ENCODE measurements at places on chromosomes 7 and 10.

- DNase-seq, result no peak
Observed at GRCh38 chr10:45450866-45451265, 76.8 kb downstream of the ALOX5 start.

- no peak for DNase-seq
Observed at GRCh38 chr10:33216661-33217427, 117.6 kb downstream of the NRP1 start.

DNA sequence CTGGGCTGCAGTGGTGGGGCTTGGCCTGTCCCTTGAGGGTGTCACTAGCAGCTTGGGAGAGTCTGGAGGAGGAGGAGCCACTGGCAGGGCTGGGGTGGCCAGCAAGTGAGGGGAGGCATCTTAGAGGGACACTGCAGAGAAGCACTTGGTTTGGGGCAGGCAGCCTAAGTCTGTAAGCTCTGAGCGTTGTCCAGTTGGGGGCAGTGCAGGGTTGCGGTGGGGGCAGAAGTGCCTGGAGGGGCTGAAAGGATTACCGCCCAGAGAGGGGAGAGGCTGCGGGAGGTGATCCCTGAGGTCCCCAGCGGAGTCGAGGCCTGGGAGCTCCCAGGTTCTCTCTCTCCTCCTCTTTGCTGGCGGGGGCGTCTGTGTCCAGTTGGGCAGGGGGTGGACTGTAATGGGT lies 7.4 kb downstream of the ADCYAP1R1 start:
- peak; percentile 52 for DNase-seq

GRCh38 chr7:141074162-141074991 lies 513 bp downstream of the TMEM178B start:
- DNase-seq, result peak; percentile 67

DNA sequence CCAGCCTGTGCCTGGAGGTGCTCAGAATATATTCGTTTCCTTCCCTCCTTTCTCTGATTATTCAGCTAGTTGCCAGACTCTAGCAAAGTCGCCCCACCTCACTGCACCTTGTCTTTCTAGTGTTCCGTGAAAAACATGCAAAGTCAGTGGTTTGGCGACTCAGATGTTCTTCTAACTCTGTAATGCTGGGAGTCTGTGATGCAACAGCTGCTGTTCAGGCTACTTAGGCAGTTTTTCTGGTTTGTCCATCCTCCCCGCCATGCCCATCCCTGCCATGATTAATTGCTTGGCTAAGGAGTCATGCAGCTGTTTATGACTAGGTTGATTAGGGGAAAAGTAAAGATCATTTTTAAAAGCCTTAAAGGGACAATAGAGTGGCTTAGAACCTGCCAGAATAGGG lies 99.4 kb downstream of the MTPN start:
- DNase-seq, result no peak

DNA sequence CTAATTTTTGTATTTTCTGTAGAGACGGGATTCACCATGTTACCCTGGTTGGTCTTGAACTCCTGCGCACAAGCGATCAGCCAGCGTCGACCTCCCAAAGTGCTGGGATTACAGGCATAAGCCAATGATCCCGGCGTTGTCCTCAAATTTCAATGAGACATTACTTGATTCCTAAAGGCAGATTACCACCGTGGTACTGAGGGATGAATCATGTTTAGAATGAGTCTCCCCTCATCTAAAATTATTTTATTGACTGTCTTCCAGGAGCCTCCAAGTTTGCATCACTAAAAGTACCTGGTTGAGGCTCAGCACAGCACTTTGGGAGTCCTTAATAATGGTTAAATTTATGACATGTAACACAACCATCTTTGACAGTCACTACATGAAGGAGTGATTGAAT lies 142.2 kb upstream of the AKR1E2 start:
- DNase-seq, result no peak

- DNase-seq, result no peak
Observed at GRCh38 chr10:112203328-112204076, 19.9 kb upstream of the GPAM start.

GRCh38 chr7:15491361-15491760 lies 70.5 kb downstream of the AGMO start:
- DNase-seq, result no peak

- no peak for DNase-seq
Observed at GRCh38 chr10:71124921-71125748, 87.2 kb upstream of the UNC5B start.

GRCh38 chr10:35378541-35379210 lies 42.4 kb downstream of the CCNY start:
- DNase-seq, result no peak

DNA sequence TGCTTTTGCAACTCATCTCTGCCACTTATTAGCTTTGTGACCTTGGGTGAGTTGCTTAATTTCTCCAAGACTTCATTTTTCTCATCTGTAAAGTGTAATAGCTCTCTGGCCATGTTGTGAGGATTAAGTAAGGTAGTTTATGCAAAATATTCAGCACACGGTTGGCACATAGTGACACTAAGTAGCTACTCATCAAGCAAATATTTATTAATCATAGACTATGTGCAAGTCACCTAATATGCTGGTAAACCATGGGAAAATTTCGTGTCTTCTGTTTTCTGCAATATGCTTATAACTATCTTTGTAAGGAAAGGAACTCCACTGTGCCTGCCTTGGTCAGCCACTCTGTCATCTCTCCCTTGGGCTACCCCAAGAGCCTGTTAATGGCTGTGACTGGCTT lies 50.3 kb upstream of the EGR2 start:
- DNase-seq, result no peak

DNA sequence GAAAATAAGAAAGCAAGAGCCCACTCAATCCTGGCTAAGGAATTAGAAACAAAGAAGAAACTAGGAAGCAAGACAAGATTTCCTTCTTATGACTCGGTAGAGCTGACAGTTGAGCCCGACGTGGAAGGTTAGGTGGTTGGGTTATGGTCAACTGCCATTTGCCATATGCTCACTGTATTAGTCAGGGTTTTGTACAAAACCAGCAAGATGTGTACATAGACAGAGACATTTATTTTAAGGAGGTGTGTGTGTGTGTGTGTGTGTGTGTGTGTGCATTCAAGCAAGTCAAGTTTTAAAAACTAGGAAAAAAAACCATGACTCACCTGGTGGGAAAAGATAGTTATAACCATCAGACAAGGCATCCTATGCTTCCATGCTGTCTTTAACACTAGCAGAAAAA lies 158.5 kb downstream of the VPS50 start:
- DNase-seq, result no peak

DNA sequence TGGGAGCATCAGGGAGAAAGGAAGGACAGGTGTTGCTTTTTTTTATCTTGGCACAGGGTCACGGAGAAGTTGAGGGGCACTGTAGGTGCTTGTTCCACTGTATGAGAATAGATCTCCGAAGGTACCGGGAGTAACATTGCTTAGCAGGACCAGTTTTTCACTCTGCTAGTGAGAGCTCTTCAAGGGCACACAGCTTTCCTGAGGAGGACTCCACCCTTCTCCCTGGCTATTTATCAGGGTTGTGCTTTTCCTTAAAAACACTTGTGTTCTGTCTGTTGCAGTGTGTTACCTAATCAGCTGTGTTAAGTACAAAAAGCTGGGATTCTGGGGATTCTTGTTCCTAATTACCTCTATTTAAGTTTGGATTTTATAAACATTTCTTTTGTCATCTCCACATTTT lies 160.5 kb downstream of the SND1 start:
- no peak for DNase-seq

GRCh38 chr10:116183733-116184511 lies 89.1 kb downstream of the GFRA1 start:
- no peak for DNase-seq

DNA sequence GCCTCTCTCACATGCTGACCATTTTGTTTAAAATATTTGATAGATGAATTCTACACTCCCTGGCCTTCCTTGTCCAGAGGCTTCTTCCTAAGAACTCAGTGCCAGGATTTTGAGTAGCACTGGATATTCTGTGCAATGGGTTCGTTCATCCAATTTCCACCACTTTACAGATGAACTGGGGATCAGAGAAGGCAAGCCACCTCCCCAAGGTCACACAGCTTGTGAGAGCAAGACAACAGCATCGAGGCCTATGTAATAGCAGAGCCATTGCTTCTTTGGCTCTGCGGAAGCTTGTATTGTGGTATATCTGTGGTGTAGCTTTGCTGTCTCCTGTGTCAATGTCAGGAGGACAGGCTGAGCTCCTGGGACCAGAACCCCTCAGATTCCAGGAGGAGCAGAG lies 140.9 kb downstream of the PLPP4 start:
- no peak for DNase-seq

GRCh38 chr10:11270858-11271179 lies 253.1 kb downstream of the CELF2 start:
- DNase-seq, result no peak

GRCh38 chr10:133336118-133336576 lies 549 bp downstream of the CALY start:
- DNase-seq, result peak; percentile 41

- DNase-seq, result no peak
Observed at GRCh38 chr7:1690359-1690958, 20.4 kb downstream of the ELFN1 start.

- DNase-seq, result no peak
Observed at GRCh38 chr7:27111042-27111750, 8.7 kb upstream of the HOXA2 start.

GRCh38 chr7:33829536-33829935 lies 75.8 kb upstream of the BMPER start:
- DNase-seq, result no peak

- DNase-seq, result no peak
Observed at GRCh38 chr7:131326576-131326975, 1.1 kb upstream of the MKLN1 start.

GRCh38 chr10:75450644-75451640 lies 19.5 kb downstream of the LRMDA start:
- DNase-seq, result no peak

DNA sequence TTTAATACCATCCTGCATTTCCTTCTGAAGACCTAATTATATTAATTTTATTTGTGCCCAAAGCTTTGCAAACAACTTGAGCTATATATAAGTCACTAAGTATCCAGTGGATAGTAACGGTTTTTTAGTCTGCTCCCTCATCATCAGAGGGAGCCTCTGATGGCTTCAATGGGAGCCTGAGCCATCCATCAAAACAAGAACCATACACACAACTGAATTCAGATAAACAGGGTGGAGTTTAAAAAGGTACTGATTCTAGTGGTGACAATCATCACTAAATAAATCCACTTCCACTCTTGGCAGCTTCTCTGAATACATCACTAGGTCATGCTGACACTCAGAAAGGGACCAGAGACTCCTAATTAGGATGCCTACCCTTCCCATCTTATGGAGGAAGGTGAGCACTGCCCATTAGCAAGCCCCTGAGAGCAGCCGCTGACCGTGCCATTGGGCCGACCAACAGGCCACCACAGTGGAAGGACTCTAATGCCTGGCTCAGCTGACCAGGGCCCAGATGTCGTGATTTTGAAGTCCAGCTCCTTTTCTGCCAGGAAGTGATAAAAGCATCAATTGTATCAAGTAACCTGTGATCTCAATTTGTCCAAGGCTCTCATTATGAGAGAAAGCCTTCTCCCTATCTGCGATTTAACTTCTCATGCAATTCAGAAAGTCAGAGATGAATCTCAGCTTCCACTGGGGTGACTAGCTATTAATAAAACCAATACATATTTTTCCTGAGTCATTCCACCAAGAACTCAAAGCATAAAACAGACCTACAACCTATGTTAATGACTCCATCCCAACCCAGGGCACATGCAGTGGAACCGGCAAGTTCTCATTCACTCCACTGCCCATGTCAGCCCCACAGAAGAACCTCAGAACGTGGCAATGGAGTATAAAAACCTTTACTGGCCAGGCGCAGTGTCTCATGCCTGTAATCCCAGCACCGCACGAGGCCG lies 13.1 kb downstream of the VOPP1 start:
- no peak for DNase-seq

GRCh38 chr7:135913404-135913803 lies 63.8 kb downstream of the MTPN start:
- no peak for DNase-seq

- no peak for DNase-seq
Observed at GRCh38 chr7:132436121-132436520, 140.1 kb downstream of the PLXNA4 start.

DNA sequence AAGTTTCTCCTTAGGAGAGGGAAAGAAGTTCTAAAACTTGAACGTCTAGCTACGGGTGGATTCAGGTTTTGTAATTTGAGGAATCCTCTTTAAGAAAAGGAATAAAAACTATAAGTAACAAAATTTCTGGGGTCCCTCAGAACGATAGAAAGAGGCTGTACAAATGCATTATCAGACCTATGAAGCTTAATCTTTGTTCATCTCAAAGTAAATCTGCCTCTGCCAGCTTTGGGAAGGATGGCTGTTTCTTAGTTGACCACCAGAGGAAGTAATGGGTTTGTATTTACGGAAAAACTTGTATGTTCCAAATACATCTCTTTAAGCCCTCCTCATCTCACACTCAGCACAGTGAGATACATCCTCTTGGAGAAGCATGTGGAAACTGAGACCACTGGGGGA lies 864 bp downstream of the PSTK start:
- no peak for DNase-seq

- no peak for DNase-seq
Observed at GRCh38 chr7:105219771-105220160, 169.0 kb downstream of the SRPK2 start.

- no peak for DNase-seq
Observed at GRCh38 chr10:37865957-37866803, 8.8 kb upstream of the ZNF248 start.

GRCh38 chr10:95605163-95605562 lies 44.0 kb upstream of the SORBS1 start:
- no peak for DNase-seq

- DNase-seq, result no peak
Observed at GRCh38 chr10:14873090-14873760, 5.4 kb upstream of the SUV39H2 start.

- peak; percentile 30 for DNase-seq
Observed at GRCh38 chr10:34816501-34817002, 1.5 kb upstream of the PARD3 start.

- no peak for DNase-seq
Observed at GRCh38 chr7:121262221-121262620, 66.6 kb upstream of the WNT16 start.

DNA sequence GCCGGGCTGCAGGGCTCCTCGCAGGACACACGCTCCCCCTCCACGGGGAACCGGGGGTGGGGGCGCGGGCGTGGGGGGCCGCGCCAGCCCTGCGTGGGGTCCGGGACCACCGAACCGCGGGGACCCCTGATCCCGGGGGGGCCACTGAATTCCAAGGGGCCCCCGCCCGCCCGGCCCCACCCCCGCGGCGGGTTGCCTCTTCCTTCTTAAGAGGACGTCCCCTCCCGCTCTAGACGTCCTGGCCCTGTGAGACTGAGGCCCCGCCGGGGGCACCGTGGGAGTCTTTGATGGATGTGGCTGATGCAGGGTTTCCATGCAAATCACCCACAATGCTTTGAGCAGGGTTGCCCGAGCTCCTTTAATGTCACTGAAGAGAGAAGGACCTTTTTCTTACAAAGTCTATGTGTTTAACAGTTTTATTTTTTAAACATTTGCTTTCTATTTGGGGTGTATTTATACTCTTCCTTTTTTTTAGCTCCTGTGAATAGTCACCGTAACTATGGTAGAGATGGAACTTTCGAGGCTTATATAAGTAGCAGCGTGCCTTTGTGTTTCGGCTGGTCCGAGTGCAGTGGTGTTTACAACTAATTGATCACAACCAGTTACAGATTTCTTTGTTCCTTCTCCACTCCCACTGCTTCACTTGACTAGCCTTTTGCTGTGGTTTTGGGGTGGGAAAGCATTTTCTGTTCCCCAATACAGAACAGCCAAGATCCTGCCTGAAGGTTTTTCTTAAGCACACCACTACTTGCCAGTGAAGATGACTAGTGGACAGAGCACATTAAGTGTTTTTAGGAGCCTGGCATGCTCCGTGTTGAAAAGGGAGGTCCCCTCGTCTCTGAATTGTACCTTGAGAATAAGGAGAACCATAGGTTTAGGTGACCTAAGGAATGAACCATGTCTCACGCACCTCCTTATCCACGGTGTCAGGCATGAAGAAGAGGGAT lies 44.8 kb downstream of the PDIA4 start:
- DNase-seq, result peak; percentile 86
